ENCODE measurements at places on chromosomes 12 and 14.
A peak's percentile ranks its signal among the peaks of the same experiment; 100 is the strongest.

- DNase-seq, result no peak
Measured at GRCh38 chr12:32574585-32574984, 104.5 kb upstream of the DNM1L start.

- no peak for DNase-seq
Measured at GRCh38 chr12:131112700-131113290, 159.1 kb downstream of the ADGRD1 start.

DNA sequence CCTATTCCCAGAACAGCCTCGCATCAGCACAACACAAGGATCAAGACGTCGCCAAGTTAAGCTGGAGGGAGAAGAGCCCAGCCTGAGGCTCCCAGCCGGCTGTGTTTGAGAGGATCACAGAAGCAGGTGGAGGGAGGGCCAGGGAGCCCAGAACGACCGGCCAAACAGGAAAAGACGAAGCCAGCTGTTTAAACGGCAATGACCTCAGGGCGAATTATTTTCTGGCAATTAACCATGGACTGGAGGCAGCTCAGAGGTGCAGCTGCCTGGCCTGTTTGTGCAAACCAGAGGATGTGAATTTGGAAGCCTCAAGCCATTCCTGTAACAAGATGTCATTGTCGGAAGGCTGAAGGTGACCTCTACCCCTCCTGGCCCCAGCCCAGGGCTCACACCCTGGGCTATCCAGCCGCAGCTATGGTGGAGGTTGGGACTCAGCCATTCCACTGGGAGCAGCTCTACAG is 175.8 kb upstream of the PRMT8 start:
- DNase-seq, result peak; percentile 70

DNA sequence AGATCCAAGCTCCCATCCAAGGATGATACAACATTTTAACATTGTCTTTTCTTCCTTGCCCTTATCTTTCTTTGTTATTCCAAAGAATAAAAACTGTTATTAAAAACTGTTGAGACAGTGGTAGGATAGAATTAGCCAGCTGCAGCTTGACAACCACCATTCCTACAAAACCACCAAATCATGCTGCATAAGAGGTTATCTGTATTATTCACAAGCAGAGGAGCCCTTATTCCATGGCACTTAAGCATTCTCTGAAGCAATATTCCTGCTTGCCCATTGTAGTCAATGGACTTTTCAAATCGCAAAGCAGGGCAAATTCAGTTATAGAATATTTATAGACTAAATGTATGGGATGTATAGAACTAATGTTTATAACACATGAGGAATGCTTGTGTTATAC is 3.4 kb downstream of the ABCD2 start:
- no peak for DNase-seq

DNA sequence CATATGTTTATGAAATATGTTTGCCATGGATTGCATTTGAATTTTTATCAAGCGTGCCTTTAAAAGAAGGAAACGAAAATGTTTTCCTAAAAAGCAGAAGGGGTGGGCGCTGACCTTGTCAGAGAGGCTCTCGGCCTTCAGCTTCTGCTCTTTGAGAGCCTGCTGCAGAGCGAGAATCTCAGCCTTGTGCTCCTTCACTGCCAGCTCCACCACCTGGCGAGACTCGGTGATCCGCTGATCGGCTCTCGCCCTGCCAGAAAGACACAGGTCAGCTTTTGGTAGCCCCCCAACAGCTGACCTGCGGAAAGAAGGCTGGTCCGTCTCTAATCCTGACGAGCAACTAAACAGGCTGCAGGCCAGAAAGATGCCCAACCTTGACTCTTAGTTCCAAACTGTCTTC is 62.4 kb downstream of the PRKAB1 start:
- DNase-seq, result no peak

- DNase-seq, result peak; percentile 76
Measured at GRCh38 chr12:123141615-123142517, 9.0 kb downstream of the PITPNM2 start.

- no peak for DNase-seq
Measured at GRCh38 chr14:34460295-34460694, 1.7 kb downstream of the SPTSSA start.

DNA sequence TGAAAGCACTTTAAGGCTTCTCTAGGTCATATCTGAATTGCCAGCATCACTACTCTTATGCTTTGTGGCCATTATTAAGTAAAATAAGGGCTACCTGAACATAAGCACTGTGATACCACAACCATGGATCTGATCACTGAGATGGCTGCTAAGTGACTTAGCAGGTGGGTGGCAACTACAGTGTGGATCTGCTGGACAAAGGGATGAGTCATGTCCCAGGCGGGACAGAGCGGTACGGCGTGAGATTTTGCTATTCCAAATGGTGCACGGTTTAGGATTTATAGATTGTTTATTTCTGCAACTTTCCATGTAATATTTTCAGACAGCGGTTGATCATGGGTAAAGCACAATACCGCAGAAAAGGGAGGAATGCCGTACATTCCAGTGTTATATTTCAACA is 39.4 kb downstream of the MLXIP start:
- DNase-seq, result no peak

GRCh38 chr12:120801146-120801545 is 75.5 kb downstream of the ACADS start:
- no peak for DNase-seq

GRCh38 chr12:68580911-68581310 is 29.8 kb upstream of the RAP1B start:
- no peak for DNase-seq

GRCh38 chr12:97995559-97995958 is 519.8 kb upstream of the TMPO start:
- no peak for DNase-seq

- DNase-seq, result no peak
Measured at GRCh38 chr12:80491166-80491565, 47.1 kb downstream of the PTPRQ start.

DNA sequence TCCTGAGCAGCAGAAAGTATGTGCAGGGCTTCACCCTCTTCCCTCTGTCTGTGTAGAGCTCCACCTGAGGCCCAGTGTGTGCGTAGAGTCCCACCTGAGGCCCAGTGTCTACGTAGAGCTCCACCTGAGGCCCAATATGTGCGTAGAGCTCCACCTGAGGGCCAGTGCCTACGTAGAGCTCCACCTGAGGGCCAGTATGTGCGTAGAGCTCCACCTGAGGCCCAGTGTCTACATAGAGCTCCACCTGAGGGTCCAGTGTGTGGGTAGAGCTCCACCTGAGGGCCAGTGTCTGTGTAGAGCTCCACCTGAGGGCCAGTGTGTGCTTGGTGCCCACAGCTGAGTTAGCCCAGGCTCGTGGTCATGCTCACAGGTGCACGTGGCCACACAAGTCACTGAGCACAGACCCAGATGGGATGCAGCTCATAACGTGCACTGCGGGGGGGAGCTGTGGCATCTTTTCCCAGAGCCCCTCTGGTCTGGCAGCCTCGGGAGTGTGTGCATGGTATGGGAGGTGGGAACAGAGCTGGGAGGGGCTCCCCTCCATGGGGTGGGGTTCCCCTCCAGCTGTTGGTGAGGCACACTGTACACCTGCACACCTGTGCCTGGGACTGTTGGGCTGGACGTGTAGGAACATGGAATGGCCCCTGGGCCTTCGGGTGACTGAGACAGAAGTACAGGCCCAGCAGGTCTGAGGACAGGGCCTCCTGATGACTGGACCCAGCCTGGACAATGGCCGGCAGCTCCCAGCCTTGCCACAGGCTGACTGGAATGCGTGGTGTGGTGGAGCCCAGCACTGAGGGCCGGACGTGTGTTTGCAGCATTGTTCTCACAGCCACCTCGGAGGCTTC is 20.1 kb downstream of the PACS2 start:
- no peak for DNase-seq

DNA sequence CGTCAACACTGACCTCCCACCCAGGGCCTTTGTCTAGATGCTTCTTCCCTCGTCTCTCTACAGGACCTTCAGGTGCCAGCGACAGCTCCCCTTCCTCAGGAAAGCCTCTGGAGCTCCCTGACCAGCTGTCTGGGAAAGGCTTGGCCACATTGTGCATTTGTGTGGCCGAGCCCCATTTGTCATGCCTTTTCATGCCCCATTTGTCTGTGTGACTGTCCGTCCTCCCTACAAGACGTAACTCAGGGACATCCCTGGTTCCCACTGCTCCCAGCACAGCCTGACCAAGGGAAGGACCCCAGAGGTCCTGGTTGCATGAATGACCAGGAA is 23.8 kb downstream of the ZFYVE21 start:
- DNase-seq, result no peak

Data from cardiac fibroblast (primary cell).